ENCODE measurements at places on chromosomes 2 and 18.
A peak's percentile ranks its signal among the peaks of the same experiment; 100 is the strongest.

DNA sequence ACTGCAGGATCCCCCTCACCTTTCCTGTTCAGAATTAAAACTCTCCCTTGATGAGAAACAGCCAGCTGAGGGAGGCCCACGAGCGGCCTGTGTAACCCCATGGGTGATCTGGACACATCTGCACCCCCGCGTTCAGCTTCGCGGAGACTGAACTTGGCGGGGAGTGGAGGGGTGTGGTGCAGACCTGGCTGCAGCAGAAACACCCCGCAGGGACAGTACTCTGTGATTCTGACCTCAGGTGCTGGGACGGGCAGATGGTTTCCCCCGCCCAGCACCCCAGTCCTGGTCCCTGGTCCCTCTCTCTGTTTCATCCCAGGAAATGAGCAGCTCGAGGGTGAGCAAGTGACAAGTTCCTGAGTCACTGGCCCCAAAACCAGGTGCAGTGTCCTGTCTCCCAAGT is 41.2 kb downstream of the GBX2 start:
- peaks cover 9% of the 10 kb centered on the region for H3K36me3 ChIP-seq
- peaks cover 1% of the 10 kb centered on the region for H3K27me3 ChIP-seq
- no peaks in the 10 kb centered on the region for H3K4me1 ChIP-seq
- no peak overlapping the region for H3K4me3 ChIP-seq
- no peak overlapping the region for H3K27ac ChIP-seq

- H3K4me3 ChIP-seq, result no peak overlapping the region
- H3K27ac ChIP-seq, result no peak overlapping the region
- no peak for DNase-seq
- no peaks in the 10 kb centered on the region for H3K36me3 ChIP-seq
- no peaks in the 10 kb centered on the region for H3K4me1 ChIP-seq
- peaks cover 3% of the 10 kb centered on the region for H3K27me3 ChIP-seq
Measured at GRCh38 chr2:151619337-151619989, 114.8 kb downstream of the NEB start.

DNA sequence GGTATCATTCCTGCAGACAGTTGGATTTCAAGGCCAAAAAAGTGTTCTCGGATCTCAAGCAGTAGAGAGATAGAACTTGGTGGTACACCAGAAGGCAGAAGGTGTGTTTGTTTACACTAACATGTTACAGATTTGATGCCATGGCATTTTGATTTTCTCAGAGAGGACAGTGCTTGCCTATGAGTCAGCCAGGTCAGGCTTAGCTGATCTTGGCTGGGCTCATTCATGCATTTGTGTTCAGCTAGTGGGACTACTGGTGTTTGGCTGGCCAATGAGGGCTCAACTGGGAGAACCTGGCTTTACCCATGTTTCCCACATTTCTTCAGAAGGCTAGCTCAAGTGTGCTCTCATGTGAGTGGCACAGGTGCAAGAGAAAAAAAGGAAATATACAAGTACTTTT is 162.0 kb downstream of the C1D start:
- H3K36me3 ChIP-seq, result peaks cover 14% of the 10 kb centered on the region
- H3K4me1 ChIP-seq, result peaks cover 43% of the 10 kb centered on the region
- DNase-seq, result no peak
- peaks cover 2% of the 10 kb centered on the region for H3K27me3 ChIP-seq

GRCh38 chr2:33372940-33373553 is 103.4 kb upstream of the RASGRP3 start:
- H3K4me3 ChIP-seq, result no peak overlapping the region
- DNase-seq, result no peak
- peaks cover 43% of the 10 kb centered on the region for H3K4me1 ChIP-seq
- H3K36me3 ChIP-seq, result peaks cover 36% of the 10 kb centered on the region

GRCh38 chr18:31510319-31510718 is 12.3 kb downstream of the DSG2 start:
- DNase-seq, result no peak
- H3K4me1 ChIP-seq, result no peaks in the 10 kb centered on the region
- no peaks in the 10 kb centered on the region for H3K27me3 ChIP-seq
- H3K4me3 ChIP-seq, result no peak overlapping the region

DNA sequence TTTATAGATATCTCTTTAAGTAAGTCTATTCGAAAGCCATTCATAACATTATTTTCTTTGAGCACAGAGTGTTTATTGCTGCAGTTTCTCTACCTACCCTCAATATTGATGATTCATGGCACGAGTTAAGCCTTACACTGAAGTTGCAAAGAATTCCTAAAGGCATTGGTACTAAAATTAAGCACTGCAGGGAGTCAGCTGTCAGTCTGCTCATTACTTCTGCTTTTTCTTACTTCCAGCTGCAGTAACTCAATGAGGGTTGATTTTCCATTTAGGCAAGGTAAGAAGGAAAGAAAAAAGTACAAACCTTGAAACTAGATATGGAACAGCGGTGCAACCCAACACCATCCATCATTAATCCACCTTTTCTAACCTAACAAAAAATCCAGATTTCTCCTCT is 65.2 kb downstream of the RNF152 start:
- no peak overlapping the region for H3K4me3 ChIP-seq
- peaks cover 26% of the 10 kb centered on the region for H3K36me3 ChIP-seq
- no peak for DNase-seq
- H3K27me3 ChIP-seq, result 0 out of 2 replicates have a peak, but pooled peaks cover 2% of the 10 kb centered on the region
- H3K27ac ChIP-seq, result no peak overlapping the region

DNA sequence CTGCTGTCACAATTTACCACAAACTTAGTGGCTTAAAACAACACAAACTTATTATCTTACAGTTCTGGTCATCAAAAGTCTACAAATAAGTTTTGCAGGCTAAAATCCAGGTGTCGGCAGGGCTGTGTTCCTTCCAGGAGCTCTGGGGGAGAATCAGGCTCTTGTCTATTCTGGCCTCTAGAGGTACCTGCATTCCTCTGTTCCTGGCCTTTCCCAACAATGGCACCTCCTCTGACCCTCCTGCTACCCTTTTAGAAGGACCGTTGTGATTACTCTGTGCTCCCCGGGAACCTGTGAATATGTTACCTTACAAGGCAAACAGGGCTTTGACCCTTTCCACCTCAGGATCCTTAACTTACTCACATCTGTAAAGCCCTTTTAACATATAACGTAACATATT is 98.5 kb downstream of the MRPS9 start:
- DNase-seq, result no peak
- H3K4me1 ChIP-seq, result no peaks in the 10 kb centered on the region
- H3K27me3 ChIP-seq, result peaks cover 20% of the 10 kb centered on the region
- no peak overlapping the region for H3K4me3 ChIP-seq
- H3K27ac ChIP-seq, result no peak overlapping the region

DNA sequence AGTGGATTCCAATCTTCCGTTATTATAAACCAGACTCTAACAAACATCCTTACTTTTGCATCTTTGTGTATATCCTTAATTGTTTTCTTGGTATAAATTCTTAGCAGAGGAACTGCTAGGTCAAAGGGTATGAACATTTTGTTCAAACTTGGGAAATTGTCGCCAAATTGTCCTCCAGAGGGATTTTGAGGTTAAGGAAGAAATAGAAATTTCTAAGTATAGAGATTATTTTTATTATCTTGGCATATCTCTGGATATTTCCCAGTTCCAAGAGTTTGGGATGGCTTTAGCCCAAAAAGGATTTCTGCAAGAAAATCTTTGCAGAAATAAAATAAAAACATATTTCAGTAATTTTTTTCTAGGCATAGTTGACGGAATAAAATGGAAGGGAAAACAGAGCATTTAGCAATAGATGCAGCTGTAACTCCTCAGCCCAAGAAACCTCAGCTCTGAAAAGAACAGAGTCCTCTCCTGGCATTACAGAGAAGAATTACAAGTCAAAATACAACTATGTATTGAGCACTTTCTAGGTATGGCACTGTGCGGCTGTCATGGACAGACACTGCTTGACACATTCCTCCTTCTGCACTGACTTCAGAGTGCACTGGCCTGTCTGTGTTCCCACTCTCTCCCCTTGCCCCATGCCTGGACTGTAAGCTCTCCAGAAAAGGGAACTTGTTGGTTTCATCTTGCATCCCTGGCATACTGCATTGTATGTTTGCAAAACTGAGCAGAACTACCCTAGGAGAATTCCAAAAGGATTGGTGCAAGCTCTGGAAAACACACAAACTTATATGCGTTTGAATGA is 117.3 kb upstream of the STON1 start:
- DNase-seq, result no peak
- peaks cover 11% of the 10 kb centered on the region for H3K27me3 ChIP-seq
- H3K4me3 ChIP-seq, result no peak overlapping the region

DNA sequence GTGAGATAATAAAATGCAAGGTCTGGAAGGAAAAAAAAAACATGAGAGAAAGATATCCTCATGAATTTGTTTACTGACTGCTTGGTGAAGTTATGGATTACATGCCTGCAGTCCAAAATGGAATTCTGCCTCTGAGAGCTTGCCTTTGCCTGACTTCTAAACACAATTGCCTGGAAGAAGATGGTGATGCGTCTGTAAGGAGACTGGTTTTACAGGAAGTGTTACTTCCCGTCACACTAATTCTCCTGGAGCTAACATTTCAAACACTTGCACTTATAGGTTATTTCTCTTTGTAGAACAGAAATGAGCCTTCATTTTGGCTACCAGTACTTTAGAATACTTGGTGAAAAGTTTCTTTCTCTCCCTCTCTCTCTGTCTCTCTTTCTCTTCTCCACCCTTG is 884.3 kb downstream of the TSN start:
- H3K4me3 ChIP-seq, result no peak overlapping the region
- peaks cover 10% of the 10 kb centered on the region for H3K4me1 ChIP-seq
- no peaks in the 10 kb centered on the region for H3K36me3 ChIP-seq
- H3K27me3 ChIP-seq, result peaks cover 3% of the 10 kb centered on the region
- no peak for DNase-seq

DNA sequence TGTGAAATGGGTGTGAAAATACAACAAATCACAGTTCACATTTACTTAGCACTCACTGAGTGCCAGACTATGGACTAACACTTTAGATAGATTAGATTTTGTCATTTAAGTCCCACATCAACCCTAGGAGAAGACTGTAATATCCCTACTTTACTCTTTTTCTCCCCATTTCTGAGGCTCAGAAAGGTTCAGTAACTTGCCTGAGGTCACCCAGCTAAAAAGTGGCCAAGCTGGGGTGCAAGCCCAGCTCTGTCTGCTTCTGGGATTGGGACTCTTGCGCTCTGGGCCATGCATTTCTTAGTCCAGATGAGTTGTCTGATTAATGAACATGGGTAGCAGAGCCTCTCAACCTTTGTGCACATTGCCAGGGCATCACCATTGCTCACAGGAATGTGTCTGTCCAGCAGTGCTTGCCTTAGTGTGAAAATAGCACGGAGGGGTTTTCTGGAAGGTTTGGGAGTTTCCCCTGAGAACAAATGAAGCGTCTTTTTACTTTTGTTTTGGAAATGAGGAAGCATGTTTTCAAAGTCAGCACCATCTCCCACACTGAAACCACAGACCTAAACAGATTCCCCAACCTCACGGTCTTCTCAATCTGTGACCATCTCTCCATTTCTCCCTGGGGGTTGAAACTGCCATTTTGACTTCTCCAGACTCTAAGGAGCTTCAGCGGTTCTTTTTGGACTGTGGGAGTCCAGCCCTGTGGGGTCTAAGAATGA is 31.9 kb downstream of the NRP2 start:
- H3K27me3 ChIP-seq, result no peaks in the 10 kb centered on the region
- no peak for DNase-seq
- peaks cover 33% of the 10 kb centered on the region for H3K4me1 ChIP-seq
- H3K27ac ChIP-seq, result no peak overlapping the region

GRCh38 chr2:80363330-80363729 is 58.8 kb upstream of the LRRTM1 start:
- H3K4me3 ChIP-seq, result no peak overlapping the region
- DNase-seq, result no peak
- H3K4me1 ChIP-seq, result no peaks in the 10 kb centered on the region

- peak overlapping the region; percentile 50 for H3K4me3 ChIP-seq
- DNase-seq, result peak; percentile 9
- H3K36me3 ChIP-seq, result no peaks in the 10 kb centered on the region
- peaks cover 20% of the 10 kb centered on the region for H3K4me1 ChIP-seq
- peaks cover 9% of the 10 kb centered on the region for H3K27me3 ChIP-seq
Measured at GRCh38 chr2:12287220-12287751, 429.4 kb upstream of the TRIB2 start.

DNA sequence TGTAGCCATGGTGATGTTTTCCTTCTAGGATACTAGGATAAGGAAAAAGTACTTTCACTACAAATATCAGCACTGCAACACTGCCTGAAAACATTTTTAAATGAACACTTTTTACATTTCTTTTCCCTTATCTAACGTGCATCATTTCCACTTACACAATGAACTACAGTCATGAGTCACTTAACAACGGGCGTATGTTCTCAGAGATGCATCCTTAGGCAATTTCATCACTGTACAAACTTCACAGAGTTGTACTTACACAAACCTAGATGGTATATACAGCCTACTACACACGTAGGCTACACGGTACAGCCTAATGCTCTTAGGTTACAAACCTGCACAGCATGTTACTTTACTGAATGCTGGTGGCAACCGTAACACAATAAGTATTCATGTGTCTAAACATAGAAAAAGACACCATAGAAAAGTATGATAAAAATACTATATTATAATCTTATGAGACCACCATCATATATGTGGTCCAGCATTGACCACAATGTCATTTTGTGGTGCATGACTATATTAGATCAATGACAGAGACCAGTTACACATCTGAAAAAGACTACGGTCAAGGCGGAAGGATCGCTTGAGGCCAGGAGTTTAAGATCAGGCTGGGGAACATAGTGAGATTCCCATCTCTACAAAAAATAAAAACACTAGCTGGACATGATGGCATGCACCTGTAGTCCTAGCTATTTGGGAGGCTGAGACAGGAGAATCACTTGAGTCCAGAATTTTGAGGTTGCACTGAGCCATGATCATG is 39.8 kb downstream of the WDR33 start:
- no peaks in the 10 kb centered on the region for H3K27me3 ChIP-seq
- H3K4me1 ChIP-seq, result peaks cover 37% of the 10 kb centered on the region
- H3K27ac ChIP-seq, result peak overlapping the region; percentile 97
- peak overlapping the region; percentile 60 for H3K4me3 ChIP-seq
- peak; percentile 94 for DNase-seq

DNA sequence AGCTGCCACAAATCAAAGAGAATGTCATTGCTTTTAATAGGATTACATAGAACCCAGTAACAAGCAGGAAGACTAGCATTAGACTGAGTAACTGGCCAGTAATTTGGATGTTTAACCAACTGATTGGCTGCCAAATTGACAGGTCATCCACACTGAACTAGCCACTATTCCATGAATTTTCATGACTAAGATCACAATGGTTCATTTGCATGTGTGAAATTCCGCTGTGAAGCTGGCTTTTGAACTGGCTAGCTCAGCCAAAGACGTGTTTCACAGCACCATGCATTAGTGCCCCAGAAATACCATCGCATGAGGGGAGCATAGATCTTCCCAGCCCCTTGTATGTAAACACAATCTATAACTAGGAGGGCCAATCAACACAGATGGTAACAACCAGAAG is 649.8 kb downstream of the ARHGAP15 start:
- no peaks in the 10 kb centered on the region for H3K27me3 ChIP-seq
- peaks cover 14% of the 10 kb centered on the region for H3K4me1 ChIP-seq
- no peak overlapping the region for H3K27ac ChIP-seq
- no peak overlapping the region for H3K4me3 ChIP-seq
- peak; percentile 25 for DNase-seq

GRCh38 chr2:212005085-212005671 is 533.4 kb downstream of the ERBB4 start:
- no peaks in the 10 kb centered on the region for H3K36me3 ChIP-seq
- no peaks in the 10 kb centered on the region for H3K4me1 ChIP-seq
- peak; percentile 18 for DNase-seq
- H3K27ac ChIP-seq, result no peak overlapping the region
- no peaks in the 10 kb centered on the region for H3K27me3 ChIP-seq
- H3K4me3 ChIP-seq, result no peak overlapping the region

All from HFFc6 (cell line).